Omental fat pad (tissue), 4 donors: ENCODE measurements at places on chromosomes 16 and 17.

- no peak for DNase-seq
These were observed 44.0 kb downstream of the IRX6 start for GRCh38 chr16:55367866-55368603.

- no peak for DNase-seq
These were observed 44.1 kb downstream of the ABCC1 start for GRCh38 chr16:15993541-15993940.

DNA sequence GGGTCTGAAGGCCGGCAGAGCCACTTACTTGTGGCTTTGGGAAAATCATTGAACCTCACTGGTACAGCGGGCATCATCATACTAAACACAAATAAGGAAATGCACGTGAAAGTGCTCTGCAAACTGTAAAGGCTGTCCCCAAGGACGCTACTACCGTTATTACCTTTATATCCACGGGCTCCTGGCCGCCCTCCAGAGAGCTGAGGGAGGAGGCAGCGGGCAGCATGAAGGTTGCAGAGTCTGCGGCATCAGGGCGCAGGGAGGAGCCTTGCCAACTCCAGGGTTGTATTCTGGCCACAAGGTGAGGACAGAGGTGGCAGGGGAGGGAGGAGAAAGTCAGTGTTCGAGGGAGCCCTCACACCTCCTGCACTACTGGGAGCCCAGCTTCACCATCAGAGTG lies 68.3 kb upstream of the GCSH start:
- DNase-seq, result no peak

- no peak for DNase-seq
These were observed 9.1 kb upstream of the SIAH1 start for GRCh38 chr16:48394355-48394703.

DNA sequence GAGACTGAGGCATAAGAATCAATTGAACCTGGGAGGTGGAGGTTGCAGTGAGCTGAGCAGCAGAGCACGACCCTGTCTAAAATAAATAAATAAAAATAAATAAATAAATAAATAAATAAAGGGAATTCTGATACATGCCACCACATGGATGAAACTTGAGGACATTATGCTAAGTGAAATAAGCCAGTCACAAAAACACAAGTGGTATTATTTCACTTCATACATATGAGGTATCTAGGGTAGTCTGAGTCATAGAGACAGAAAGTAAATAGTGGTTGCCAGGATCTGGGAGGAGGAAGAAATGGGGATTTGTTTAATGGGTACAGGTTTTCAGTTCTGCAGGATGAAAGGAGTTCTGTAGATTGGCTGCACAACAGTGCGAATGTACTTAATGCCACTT lies 16.3 kb downstream of the PIPOX start:
- DNase-seq, result no peak

GRCh38 chr17:4378626-4379025 lies 12.2 kb upstream of the UBE2G1 start:
- DNase-seq, result no peak

GRCh38 chr17:21815352-21816063 lies 123.2 kb downstream of the KCNJ18 start:
- DNase-seq, result no peak
